Motor neuron (in vitro differentiated cells): ENCODE measurements at places on chromosomes 16 and 17. TPM values are rescaled to one million over a fixed set of nuclear protein-coding genes. Genes with fewer than 3 reads are reported as not detected.

PTX4 gene
- total RNA-seq = not detected in 2 replicates

C16orf90 gene
- total RNA-seq = not detected in 2 replicates

NEUROD2 gene
- 0.05 and 0.21 TPM in 2 replicates for total RNA-seq

CTRB2 gene
- total RNA-seq = 0.87 TPM in 1 of 2 replicates, not detected in the other

TMIGD1 gene
- total RNA-seq = not detected in 2 replicates
